NCI-H2081 treated with DMSO at 0.1 percent for 48 hours (cell line): ENCODE measurements at places on chromosomes 1 and 21.

GRCh38 chr1:55684131-55684650, 469.0 kb upstream of the USP24 start:
- no peak for DNase-seq

DNA sequence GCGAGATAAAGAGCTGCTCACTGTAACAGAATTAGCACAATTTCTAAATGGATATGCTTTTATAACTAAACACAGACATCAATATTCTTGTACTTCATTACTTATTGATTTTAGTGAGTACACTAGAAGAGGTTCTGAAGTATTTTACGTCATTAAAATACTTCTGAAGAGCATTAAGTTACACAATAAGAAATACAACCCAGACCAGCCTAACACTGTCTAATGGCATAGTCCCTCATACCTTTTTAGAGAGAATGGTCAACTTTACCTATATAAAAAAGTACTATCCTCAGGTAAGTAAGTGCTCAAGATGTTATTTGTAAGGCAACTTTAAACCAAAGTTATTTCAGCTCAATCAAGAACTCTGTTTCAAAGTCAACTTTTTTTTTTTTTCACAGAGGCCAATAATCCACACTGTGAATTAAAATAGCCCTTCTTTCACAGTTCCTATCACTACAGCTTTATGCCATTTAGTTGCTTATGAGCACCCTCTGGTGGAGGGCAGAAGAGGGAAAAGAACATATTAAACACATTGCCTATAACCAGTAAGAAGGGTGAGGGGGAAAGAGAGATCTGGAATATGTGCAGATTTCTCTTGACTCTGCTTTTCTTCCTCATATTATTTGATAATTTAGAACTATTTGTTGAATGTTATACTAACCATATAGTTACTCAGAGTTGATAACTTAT, 182.1 kb upstream of the DMRTA2 start:
- DNase-seq = peak; percentile 36

GRCh38 chr1:113990961-113991360, 11.7 kb downstream of the OLFML3 start:
- DNase-seq = no peak

GRCh38 chr1:202349206-202349928, 868 bp downstream of the PPP1R12B start:
- no peak for DNase-seq

- DNase-seq = no peak
These were observed at the start of gene SH2D1B for GRCh38 chr1:162412002-162412401. Gene SH2D1B (minus strand): TSS chr1:162412136. CDS start chr1:162412016, 120 bp downstream.

GRCh38 chr1:154819628-154820590, 50.2 kb downstream of the KCNN3 start:
- no peak for DNase-seq

- no peak for DNase-seq
These were observed 69.3 kb downstream of the SLC25A24 start for GRCh38 chr1:108130794-108131193.

DNA sequence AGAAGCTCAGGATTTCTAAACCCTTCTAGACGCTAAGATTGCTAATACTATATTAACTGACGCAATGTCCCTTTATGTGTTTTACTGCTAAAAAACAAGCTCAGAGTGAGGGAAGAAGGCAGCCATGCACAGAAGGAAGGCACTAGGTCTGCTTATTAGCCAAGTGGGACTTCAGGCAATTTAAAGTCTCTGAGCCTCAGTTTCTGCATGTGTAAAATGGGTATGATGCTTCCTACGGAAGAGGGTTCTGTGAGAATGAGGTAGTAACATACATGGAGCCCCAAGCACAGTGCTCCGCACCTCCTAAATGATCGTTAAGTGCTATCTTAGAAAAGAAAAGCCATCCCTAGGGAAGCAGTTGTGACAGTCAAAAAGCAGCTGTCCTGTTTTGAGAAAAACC, 16.9 kb downstream of the MIS18A start:
- no peak for DNase-seq

GRCh38 chr1:109644670-109645069, 11.2 kb upstream of the GSTM4 start:
- no peak for DNase-seq

DNA sequence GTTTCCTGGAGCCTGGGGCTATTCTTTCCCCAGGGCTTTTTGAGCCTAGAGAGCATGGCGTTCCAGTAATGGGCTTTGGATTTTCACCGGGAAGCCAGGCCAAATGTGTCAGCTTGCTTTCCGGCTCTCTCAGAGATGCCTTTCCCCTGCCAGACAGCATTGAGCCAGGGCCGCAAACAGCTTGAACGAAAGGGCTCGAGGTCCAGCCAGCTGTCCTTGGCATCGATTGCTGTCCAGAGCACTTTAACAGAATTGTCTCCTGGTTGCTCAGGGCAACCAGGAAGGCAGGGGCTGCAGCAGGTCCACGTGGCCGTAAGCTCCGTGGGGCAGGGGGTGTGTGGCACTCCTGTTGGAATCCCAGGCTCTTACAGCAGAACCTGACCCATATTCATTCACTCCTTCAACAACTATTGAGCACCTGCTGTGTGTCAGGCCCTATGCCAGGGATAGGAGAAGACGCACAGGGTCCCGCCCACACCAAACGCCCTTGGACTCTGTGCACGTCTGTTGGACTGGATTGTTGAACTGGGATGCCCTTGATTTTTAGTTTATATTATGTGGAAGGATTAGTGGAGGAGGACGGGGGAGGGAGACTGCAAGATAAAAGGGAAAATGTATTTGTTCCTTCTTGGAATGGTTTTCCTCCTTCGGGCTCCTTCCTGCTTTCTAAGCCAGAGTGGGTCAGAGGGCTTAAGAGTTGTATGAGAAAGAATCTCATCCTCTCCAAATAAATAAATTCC, 38.7 kb upstream of the EFHD2 start:
- no peak for DNase-seq

DNA sequence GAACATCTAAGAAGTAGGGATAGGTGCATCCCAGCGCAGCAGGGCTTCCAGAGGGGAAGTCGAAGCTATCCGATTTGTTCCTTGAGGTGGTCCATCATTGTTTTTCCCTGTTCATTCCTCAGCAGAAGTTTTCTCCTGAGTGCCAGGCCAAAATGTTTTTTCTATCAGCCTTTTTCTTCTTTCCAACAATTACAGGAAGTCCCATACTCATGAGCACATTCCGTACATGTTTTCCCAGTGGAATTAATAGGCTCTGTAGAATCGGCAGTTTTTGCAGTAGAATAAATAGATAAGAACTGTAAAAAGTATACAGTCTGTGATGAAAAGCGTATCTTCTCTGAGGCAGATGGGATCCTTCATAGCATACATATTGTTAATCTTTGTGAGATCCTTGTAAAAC, 24.8 kb downstream of the CD101 start:
- no peak for DNase-seq

DNA sequence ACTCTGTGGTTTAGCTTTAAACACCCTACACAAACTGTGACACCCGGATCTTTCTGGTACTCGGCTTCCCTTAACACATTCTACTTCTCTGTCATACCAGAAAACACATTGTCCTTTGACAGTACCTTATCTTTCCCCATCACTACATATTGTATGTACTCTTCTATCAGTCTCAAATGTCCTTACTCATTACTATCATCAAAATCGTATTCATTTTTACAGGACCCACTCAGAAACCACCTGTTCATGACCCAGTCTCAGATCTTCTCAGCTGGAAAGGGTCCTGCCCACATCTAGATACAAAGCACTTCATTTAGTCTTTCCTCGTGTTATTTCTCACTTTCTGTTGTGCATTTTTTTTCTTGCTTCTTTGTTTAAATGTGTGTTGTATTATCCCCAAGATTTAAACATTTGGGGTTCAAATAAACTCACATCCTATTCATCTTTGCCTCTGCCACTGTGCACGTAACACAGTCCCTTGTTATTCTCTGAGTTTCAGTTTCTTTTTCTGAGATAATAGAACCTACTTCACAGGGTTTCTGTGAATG, 27.7 kb downstream of the CD34 start:
- no peak for DNase-seq

- DNase-seq = no peak
These were observed 65.5 kb downstream of the UBE2T start for GRCh38 chr1:202276081-202276715.

GRCh38 chr1:24048205-24048869, 63.6 kb downstream of the MYOM3 start:
- no peak for DNase-seq

- DNase-seq = no peak
These were observed 53.7 kb downstream of the ZBTB8A start for GRCh38 chr1:32592943-32593342.

DNA sequence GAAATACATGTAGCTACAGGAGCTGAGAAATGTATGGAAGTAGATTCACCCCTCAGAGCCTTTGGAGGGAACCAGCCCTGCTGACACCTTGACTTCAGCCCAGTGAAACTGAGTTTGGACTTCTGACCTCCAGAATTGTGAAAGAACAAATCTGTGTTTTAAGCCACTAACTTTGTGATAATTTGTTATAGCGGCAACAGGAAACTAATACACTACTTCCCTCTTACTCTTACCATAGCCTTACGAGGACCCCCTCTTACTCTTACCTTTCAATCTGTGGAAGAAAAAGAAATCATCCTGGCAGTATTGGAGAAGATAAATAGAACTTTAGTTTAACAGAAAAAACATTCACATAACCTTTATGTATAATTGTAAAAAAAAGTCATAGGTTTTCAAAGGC, 353.6 kb upstream of the USP24 start:
- no peak for DNase-seq

- no peak for DNase-seq
These were observed 802.5 kb upstream of the B3GALT2 start for GRCh38 chr1:193988885-193989284.

DNA sequence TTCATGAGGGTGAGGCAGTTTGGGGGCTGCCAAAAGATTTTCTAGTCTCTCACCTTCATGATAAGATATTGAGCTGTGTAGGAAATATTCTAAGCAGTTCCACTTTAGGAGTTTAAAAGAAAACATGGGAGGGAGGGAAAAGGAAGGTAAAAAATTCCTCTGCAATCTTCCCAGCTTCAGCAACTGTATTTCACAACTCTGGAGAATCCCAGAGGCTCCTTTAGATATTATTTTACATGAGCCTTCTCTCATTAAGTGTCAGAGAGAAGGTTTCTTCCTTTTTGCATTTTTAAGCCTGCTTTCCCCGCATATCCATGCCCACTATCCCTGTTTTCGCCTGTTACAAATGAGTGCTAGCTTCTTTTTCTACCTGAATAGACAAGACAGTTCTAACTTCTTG, 289.4 kb downstream of the CHRM3 start:
- DNase-seq = no peak

DNA sequence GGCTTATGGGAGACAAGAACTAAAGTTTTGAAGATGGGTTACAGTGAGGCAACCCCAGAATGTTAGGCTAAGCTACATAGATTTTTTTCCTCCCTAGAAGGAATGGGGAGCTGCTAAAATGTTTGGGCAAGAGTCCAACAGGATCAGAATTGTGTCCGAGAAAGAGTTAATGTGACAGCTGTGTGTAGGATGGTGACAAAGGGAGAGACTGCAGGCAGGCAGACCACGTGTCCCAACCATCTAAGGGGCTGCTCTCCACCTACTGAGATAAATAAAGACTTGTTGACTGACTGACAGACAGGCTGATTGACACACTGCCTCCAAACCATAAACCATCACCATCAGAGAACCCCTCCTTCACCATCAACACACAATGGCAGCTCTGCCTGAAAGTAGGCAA, 133.7 kb upstream of the CTTNBP2NL start:
- DNase-seq = no peak

GRCh38 chr1:226677027-226678020, 61.8 kb downstream of the ITPKB start:
- DNase-seq = no peak

DNA sequence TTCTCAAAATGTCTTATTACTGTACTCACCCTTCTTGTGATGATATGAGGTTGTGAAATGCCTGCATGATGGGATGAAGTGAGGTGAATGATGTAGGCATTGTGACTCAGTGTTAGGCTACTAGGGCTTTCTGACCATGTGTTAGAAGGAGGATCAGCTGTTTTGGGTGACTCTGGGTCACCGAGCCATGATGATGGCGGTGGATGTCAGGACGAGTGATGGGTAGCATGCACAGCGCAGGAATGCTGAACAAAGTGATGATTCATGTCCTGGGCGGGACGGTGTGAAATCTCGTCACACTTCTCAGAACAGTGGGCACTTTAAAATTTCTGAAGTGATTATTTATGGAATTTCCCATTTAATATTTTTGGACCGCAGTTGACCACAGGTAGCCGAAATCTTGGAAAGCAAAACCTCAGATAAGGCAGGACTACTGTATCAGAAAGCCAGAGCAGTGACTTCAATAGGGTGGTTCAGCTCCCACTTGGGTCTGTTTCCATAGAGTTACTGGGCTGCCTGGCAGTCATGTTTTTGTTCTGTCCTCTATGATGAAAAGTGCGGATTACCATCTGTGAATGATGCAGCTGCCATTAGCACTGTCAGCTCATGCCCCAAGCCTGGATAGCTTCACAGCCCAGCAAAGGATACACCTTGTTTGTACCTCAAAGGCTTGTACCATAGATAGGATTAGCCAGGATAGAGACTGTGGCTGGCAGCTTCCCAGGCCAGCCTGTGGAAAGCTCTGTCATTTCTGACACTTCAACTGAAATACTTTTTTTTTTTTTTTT, 26.6 kb downstream of the IL6R start:
- DNase-seq = no peak

DNA sequence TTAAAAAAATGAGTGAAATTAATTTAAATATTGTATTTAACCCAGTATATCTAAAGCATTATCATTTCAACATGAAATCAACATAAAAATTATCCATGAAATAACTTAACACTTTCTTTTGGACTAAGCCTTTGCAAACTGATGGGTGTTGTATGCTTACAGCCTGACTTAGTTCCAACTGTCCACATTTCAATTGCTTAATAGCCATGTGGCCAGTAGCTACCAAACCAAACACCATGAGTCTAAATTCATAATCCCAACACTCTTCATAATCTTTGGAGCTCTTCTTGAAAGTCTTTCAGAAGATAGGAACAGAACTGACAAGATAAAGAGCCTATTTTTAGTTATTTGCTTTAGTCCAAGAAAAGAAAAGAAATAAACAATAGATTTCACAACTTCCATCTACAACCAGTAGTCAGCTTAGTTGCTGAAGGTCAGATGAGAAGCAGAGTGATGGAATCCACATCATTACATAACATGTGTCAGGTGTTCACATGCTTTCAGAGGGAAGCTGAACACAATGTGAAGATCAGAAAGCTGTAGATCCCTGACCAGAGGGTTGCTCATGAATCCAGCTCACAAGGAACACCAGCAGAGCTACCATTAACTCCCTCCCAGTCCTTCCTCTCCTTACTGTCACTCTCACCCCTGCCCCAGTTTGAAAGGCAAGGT, 144.0 kb upstream of the ZNF648 start:
- no peak for DNase-seq

- no peak for DNase-seq
These were observed 178.0 kb downstream of the HIVEP3 start for GRCh38 chr1:41740630-41741239.
